ENCODE measurements at places on chromosomes 2 and 18. TPM values are rescaled to one million over a fixed set of nuclear protein-coding genes. Genes with fewer than 3 reads are reported as not detected.

Gene GCFC2
- total RNA-seq = 16.7 TPM

Gene GREB1L
- total RNA-seq = 2.0 TPM

Gene ANTXR1
- 23.3 TPM for total RNA-seq

Gene ZNF892
- total RNA-seq = 8.9 TPM

Gene SCN2A
- total RNA-seq = 2.8 TPM

Gene MALL
- total RNA-seq = 3.2 TPM

Gene DSEL
- 6.0 TPM for total RNA-seq

Gene RBBP8
- total RNA-seq = 130 TPM

Gene ANKRD62
- not detected for total RNA-seq

Gene ZNF804A
- not detected for total RNA-seq
